NCI-H526 treated with DMSO at 0.1 percent for 48 hours (cell line): ENCODE measurements at places on chromosomes 11 and 22.

GRCh38 chr22:48045369-48045768 lies 1282.9 kb downstream of the TBC1D22A start:
- no peak for DNase-seq

DNA sequence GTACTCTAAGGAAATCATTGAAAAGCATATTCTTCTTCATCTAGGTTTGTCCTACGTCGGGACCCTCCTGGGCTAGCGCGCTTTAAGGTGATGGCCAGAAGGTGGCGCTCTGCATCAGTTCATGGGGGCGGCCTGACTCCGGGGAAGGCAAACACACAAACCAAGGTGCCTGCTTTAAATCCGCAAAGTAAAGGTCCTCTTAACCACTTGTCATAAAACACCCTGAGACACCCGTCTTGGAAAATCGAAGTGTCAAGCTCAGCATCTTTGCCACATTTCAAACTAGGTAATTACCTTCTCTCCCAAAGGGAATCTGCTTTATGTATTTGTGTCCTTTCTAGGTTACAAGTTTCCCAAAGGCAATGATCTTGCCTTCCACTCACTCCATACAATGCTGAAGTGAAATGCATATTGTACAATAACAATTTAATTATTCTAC lies 33.9 kb downstream of the LMO2 start:
- DNase-seq = peak; percentile 60

GRCh38 chr11:47464483-47464882 lies 15.5 kb upstream of the RAPSN start:
- no peak for DNase-seq

- no peak for DNase-seq
Observed at GRCh38 chr11:30458541-30458940, 127.6 kb downstream of the MPPED2 start.

DNA sequence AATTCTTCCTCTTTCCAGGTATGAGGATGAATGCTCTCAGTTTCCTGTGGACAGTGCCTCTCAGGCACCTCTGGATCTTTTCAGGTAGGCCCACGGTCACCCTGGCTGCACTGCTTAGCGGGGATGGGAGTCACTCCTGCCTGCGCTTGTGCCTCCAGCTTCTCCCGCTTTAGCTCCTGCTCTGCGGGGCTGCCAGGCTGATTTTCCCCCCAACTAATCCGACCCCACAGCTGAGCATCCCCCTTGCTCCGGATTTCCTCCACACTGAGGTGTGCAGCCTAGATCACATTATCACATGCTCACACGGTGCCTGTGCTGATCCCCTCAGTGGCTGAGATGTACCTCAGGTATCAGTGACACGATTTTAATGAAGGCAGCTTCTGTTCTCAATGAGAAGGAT lies 879.1 kb downstream of the OPCML start:
- DNase-seq = no peak

GRCh38 chr11:96905143-96905542 lies 515.3 kb downstream of the JRKL start:
- no peak for DNase-seq

- DNase-seq = no peak
Observed at GRCh38 chr22:40401532-40401931, 31.1 kb downstream of the SGSM3 start.

GRCh38 chr11:115869780-115870431 lies 365.7 kb upstream of the CADM1 start:
- DNase-seq = peak; percentile 26

GRCh38 chr11:113204280-113204679 lies 110.1 kb upstream of the TTC12 start:
- no peak for DNase-seq

DNA sequence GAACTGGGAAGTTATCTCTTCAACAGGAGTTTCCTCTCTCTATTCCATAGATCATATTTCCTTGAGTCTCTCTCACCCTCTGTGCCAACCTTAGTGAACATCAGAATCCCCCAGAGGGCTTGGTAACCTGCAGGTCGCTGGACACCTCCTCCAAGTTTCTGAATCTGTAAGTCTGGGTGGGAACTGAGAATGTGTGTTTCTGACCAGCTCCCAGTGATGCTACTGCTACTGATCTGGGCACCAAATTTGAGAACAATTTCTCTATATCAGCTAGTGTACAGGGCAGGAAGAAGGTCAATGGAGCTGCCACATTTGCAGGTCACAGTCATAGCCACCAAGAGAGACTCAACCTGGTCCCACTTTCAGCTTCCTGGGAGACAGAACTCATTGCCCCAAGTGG lies 62.9 kb downstream of the RCN1 start:
- no peak for DNase-seq

DNA sequence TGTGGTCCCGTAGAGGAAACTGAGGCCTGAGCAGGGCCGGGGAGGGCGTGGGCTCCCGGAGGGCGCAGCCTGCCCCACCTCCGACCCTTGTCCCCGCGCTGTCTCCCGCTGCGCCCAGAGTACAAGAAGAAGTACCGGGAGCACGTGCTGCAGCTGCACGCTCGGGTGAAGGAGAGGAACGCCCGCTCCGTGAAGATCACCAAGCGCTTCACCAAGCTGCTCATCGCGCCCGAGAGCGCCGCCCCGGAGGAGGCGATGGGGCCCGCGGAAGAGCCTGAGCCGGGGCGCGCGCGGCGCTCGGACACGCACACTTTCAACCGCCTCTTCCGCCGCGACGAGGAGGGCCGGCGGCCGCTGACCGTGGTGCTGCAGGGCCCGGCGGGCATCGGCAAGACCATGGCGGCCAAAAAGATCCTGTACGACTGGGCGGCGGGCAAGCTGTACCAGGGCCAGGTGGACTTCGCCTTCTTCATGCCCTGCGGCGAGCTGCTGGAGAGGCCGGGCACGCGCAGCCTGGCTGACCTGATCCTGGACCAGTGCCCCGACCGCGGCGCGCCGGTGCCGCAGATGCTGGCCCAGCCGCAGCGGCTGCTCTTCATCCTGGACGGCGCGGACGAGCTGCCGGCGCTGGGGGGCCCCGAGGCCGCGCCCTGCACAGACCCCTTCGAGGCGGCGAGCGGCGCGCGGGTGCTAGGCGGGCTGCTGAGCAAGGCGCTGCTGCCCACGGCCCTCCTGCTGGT lies 1.9 kb downstream of the NLRP6 start:
- DNase-seq = no peak

- peak; percentile 55 for DNase-seq
Observed at GRCh38 chr11:61971248-61972111, 4.0 kb upstream of the FTH1 start.

DNA sequence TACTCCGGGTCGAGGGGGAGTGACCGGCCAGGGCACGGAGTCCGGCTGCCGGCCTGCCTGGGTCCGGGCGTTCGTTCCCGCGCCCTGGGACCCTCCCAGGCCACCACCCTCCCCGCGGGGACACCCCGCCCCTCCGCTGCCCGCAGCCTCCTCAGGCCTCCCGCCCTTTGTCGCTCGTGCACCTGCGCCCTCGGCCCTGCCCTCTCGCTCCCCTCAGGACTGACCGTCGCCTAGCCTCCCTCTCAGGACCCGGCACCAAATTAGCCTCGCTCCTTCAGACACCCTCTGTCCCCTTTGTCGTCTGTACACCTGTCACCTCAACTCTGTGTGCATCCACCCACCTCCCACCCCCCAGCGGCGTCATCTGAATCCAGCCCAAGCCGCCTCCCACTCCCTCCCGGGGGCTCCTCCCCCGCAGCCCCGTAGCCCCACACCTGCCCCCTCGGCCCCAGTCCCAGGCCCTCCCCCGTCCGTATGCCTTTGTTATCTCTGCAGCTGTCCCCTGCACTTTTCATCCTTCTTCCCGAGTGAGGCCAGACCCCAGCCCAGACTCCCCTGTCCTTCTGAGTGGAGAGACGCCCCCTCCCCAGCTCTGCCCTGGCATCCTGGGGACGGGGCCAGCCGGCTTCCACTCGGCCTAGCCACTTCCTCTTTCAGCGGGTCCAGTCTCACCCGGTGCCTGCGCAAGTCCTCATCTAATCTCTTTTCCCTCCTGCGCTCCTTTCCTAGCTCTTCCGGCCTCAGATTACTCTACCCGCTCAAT lies 643 bp downstream of the TIGD3 start:
- peak; percentile 63 for DNase-seq

- no peak for DNase-seq
Observed at GRCh38 chr11:44189986-44190882, 94.8 kb downstream of the EXT2 start.

GRCh38 chr11:124717786-124718651 lies 21.7 kb upstream of the NRGN start:
- DNase-seq = peak; percentile 76
